Effector memory CD8-positive, alpha-beta T cell (primary cell): ENCODE measurements at places on chromosomes 7 and 10.

- H3K36me3 ChIP-seq = no peaks in the 10 kb centered on the region
- H3K4me3 ChIP-seq = no peak overlapping the region
- no peaks in the 10 kb centered on the region for H3K4me1 ChIP-seq
These were observed 123.0 kb upstream of the FZD8 start for GRCh38 chr10:35765066-35765527.

DNA sequence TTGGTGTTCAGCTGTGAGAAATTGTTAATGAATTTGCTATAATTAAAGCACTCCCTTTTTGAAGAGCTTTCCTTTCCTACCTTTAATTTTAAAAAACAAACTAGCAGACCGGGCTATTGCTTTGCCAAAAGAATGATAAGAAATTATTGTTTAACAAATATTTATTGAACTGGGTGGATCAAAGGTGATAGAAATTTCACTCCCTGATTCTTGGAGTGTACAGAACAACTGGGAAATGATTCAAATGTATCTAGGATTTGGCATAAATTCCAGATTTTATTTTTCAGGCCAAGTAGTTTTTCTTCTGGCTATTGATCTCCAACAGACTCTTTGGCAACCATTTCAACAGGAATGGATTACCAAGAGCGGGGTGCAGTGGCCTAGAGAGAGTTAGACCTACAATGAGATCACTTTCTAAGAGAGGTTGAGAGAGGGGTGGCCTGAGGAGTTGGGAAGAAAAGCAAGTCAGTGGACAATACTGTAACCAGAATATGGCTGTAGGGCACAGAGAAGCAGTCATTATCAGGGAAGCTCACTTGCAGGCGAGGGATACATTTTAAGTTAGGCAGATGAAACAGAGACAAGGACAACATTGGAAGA lies 71.9 kb downstream of the PLXDC2 start:
- no peaks in the 10 kb centered on the region for H3K36me3 ChIP-seq
- H3K4me1 ChIP-seq = no peaks in the 10 kb centered on the region
- H3K4me3 ChIP-seq = no peak overlapping the region
- H3K27ac ChIP-seq = no peak overlapping the region
- no peak for DNase-seq
- no peaks in the 10 kb centered on the region for H3K27me3 ChIP-seq

GRCh38 chr7:35714407-35714806 lies 19.5 kb upstream of the HERPUD2 start:
- no peak for DNase-seq
- H3K27ac ChIP-seq = peak overlapping the region; percentile 31
- H3K4me1 ChIP-seq = peaks cover 14% of the 10 kb centered on the region
- H3K36me3 ChIP-seq = peaks cover 7% of the 10 kb centered on the region
- no peak overlapping the region for H3K4me3 ChIP-seq

DNA sequence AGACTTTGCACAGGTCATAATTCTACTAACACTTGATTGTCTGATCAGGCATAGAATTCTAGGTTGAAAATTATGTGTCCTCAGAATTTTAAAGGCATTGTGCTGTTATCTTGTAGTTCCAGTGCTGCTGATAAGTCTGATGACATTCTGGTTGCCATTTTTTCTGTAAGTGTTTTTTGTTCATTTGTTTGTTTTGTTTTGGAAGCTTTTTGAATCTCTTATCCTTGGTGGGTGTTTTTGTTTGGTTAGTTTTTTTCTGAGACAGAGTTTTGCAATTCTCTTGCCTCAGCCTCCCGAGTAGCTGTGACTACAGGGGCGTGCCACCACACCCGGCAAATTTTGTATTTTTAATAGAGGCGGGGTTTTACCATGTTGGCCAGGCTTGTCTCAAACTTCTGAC lies 178.9 kb downstream of the CCDC71L start:
- H3K27ac ChIP-seq = no peak overlapping the region
- no peak for DNase-seq
- H3K4me3 ChIP-seq = no peak overlapping the region
- peaks cover 24% of the 10 kb centered on the region for H3K27me3 ChIP-seq
- no peaks in the 10 kb centered on the region for H3K4me1 ChIP-seq

GRCh38 chr10:71187197-71187596 lies 25.2 kb upstream of the UNC5B start:
- no peak for DNase-seq
- no peaks in the 10 kb centered on the region for H3K36me3 ChIP-seq

DNA sequence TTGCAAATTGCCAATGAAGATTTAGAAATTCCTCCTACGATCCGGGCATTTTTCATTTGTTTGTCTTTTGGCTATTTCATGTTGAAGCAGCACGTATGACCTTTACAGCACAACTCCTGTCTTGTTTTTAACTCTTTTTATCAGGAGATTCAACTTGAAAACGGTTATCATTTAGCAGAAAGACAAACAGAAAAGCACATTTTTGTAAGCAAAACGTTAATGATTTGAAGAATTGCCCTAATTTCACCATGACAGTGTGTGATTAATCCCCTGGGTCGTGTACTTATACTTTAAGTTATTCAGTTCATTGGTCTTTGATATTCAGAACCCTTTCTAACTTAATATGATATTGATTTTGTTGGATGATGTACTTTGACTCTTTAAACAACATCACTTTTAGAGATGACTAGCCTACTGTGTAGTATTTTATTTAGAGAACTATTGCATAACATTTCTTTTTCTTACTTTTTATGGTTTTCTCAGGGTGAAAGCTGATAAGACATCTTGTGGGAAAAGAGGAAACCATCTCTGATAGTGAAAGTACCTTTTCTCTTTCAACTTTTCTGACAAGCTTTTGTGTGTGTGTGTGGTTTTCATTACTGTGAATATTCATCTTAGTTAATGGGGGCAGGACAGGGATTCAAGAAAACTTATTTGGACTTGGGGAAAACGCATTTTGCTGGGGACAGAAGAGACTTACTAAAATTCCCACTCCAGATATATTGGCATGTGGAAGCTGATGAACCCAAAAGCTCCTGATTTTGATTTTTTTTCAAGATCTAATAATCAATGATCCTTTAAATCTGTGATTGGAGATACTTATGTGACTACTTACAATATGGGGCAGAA lies 8.1 kb downstream of the HHEX start:
- peaks cover 59% of the 10 kb centered on the region for H3K27me3 ChIP-seq
- peaks cover 18% of the 10 kb centered on the region for H3K4me1 ChIP-seq
- no peaks in the 10 kb centered on the region for H3K36me3 ChIP-seq
- H3K4me3 ChIP-seq = peak overlapping the region; percentile 3
- no peak overlapping the region for H3K27ac ChIP-seq
- no peak for DNase-seq

- DNase-seq = no peak
- no peaks in the 10 kb centered on the region for H3K36me3 ChIP-seq
- no peak overlapping the region for H3K27ac ChIP-seq
- H3K27me3 ChIP-seq = peaks cover 8% of the 10 kb centered on the region
- H3K4me1 ChIP-seq = no peaks in the 10 kb centered on the region
These were observed 104.3 kb downstream of the CUL2 start for GRCh38 chr10:34985823-34986222.

GRCh38 chr10:2658780-2659179 lies 408.6 kb upstream of the PFKP start:
- no peak overlapping the region for H3K27ac ChIP-seq
- no peak overlapping the region for H3K4me3 ChIP-seq
- DNase-seq = no peak
- no peaks in the 10 kb centered on the region for H3K36me3 ChIP-seq
- no peaks in the 10 kb centered on the region for H3K27me3 ChIP-seq

DNA sequence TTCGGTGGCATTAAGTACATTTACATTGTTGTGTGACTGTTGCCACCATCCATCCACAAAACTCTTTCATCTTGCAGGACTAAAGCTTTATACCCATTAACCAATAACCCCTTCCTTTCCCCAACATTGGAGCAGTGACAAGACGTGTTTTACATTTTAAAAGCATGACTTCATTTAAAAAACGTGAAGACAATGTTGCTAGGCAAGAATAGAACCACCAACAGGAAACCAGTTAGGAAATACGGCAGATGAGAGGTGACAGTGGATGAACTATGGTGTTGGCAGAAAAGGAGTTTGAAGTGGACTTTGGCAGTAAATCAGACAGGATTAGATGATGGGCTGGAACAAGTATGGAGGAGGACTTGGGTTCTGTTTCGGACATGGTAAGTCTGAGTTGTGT lies 17.0 kb downstream of the TMEM236 start:
- H3K4me3 ChIP-seq = no peak overlapping the region
- no peaks in the 10 kb centered on the region for H3K4me1 ChIP-seq
- no peak overlapping the region for H3K27ac ChIP-seq
- peaks cover 3% of the 10 kb centered on the region for H3K36me3 ChIP-seq

DNA sequence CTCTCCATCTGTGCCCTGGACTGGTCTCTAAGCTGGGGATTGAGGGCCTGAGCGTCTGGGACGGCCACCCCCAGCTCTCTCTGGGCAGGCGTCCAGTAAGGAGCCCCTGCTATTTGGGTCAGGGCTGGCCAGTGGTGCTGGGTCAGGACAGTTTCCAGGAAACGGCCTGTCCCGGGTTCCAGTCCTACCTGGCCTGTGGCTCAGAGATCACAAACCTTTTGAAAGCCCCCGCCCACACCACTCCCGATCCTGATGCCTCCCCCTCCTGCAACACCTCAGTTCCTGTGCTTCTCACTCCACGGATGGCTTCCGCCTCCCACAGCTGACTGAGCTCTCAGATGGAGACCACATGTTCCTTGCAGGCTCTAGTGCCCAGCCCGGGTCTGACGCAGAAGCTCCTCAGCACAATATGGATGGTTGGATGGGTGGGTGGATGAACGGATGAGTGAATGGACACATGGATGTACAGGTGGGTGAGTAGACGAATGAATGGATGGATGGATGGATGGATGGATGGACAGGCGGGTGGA lies 91.7 kb upstream of the PDGFA start:
- no peak for DNase-seq
- peaks cover 26% of the 10 kb centered on the region for H3K36me3 ChIP-seq
- no peaks in the 10 kb centered on the region for H3K27me3 ChIP-seq
- peak overlapping the region; percentile 95 for H3K27ac ChIP-seq
- H3K4me3 ChIP-seq = no peak overlapping the region
- H3K4me1 ChIP-seq = peaks cover 22% of the 10 kb centered on the region

- H3K4me3 ChIP-seq = no peak overlapping the region
- H3K36me3 ChIP-seq = no peaks in the 10 kb centered on the region
- no peak for DNase-seq
- H3K27ac ChIP-seq = no peak overlapping the region
- H3K4me1 ChIP-seq = no peaks in the 10 kb centered on the region
These were observed 110.5 kb downstream of the EBF3 start for GRCh38 chr10:129853562-129853903.

DNA sequence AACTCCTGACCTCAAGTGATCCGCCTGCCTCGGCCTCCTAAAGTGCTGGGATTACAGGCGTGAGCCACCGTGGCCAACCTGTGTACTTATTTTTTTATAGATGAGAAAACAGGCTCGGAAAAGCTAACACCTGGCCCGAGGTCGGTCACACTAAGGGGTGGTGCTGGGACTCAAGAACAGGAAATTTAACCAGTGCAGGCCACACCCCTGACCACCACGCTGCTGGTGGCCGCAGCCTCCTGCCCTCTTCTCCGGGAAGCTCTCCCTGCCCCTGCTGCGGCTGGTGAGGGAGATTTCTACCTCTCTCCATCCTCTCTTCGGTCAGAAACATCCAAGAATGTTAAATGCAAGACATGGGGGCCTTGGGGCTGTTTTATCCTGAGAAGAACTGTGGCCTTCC lies 63.2 kb downstream of the TNRC18 start:
- no peak for DNase-seq
- H3K36me3 ChIP-seq = peaks cover 59% of the 10 kb centered on the region
- no peaks in the 10 kb centered on the region for H3K27me3 ChIP-seq

DNA sequence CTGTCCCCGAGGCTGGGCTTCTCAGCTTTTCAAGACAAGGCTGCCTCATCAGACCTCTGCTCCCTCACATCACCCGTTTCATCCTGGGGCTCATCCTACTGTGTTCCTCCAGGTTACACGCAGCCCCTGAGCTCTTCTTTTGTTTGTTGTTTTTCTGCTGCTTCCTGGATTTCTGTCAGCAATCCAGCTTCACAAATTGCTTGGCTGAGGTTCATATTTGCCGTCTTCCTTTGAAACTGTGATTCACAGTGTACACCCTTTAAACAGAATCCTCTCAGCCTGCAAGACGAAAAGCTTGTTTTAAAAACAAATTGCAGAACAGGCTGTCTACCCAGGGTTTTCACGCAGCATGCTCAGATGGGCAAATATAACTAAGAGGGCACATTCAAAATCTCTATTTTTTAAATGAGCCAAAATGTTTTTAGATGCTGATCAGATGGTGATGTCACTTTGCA lies 39.1 kb upstream of the PARD3 start:
- DNase-seq = no peak
- H3K27ac ChIP-seq = no peak overlapping the region
- peaks cover 6% of the 10 kb centered on the region for H3K27me3 ChIP-seq
- no peak overlapping the region for H3K4me3 ChIP-seq
- H3K36me3 ChIP-seq = no peaks in the 10 kb centered on the region
- no peaks in the 10 kb centered on the region for H3K4me1 ChIP-seq

GRCh38 chr7:27652518-27652917 lies 10.2 kb downstream of the HIBADH start:
- H3K4me3 ChIP-seq = no peak overlapping the region
- peaks cover 4% of the 10 kb centered on the region for H3K36me3 ChIP-seq
- no peaks in the 10 kb centered on the region for H3K27me3 ChIP-seq
- no peak for DNase-seq
- H3K27ac ChIP-seq = no peak overlapping the region

- H3K27me3 ChIP-seq = peaks cover 19% of the 10 kb centered on the region
- H3K36me3 ChIP-seq = no peaks in the 10 kb centered on the region
- no peak for DNase-seq
- H3K27ac ChIP-seq = no peak overlapping the region
- H3K4me1 ChIP-seq = no peaks in the 10 kb centered on the region
These were observed 47.7 kb downstream of the HABP2 start for GRCh38 chr10:113600569-113600968.

DNA sequence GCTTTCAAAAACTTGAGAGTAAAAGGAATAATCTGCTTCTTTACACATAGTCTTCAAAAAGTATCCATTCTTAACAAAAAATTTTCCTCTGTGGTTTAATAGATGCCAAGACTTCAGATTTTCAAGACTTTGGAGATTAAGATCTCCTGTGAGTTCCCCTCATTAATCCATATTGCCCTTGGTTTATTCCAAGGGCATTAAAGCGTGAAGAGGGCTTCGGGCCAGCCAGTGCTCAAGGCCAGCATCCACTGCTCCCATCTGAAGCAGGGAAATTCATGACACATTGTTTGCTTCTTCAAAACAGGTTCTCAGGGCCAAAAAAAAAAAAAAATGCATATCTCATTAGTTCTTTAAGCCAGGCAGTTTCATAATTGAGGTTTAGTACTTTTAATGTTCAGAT lies 137.3 kb upstream of the RHOBTB1 start:
- peaks cover 9% of the 10 kb centered on the region for H3K27me3 ChIP-seq
- no peak overlapping the region for H3K27ac ChIP-seq
- no peaks in the 10 kb centered on the region for H3K36me3 ChIP-seq
